ENCODE measurements at places on chromosomes 13 and 19.

- DNase-seq = no peak
Measured at GRCh38 chr13:100473087-100473486, 115.5 kb downstream of the GGACT start.

DNA sequence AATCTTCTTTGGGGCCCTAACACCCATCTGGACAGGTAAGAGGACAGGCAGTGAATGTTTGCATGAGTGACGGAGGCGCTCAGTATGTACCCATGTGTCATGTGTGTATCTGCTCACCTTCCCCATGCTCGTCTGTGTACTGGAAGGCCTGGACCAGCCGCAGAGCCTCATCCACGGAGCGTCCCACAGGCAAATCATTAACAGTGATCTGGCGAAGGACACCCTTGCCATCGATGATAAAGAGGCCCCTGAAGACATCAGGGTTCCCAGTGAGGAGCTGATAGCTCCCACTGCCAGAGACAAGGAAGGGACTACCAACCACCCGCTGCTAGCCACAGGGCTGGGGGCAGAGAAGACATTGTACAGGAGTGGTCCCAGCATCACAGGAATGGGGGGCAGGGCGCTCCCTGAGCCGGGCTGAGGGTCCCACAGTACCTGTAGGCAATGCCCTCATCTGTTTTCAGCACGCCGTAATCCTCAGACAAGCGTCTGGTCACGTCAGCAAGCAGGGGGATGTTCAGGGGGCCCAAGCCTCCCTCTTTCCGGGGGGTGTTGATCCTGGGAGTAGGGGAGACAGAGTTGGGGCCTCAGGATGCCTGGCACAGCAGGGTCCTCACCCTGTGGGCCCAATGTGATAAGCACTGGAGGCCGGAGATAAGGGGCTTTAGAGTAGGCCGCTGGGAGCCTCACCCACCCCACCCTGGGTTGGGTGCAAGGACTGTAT, 1.7 kb downstream of the PRDX2 start:
- DNase-seq = no peak

DNA sequence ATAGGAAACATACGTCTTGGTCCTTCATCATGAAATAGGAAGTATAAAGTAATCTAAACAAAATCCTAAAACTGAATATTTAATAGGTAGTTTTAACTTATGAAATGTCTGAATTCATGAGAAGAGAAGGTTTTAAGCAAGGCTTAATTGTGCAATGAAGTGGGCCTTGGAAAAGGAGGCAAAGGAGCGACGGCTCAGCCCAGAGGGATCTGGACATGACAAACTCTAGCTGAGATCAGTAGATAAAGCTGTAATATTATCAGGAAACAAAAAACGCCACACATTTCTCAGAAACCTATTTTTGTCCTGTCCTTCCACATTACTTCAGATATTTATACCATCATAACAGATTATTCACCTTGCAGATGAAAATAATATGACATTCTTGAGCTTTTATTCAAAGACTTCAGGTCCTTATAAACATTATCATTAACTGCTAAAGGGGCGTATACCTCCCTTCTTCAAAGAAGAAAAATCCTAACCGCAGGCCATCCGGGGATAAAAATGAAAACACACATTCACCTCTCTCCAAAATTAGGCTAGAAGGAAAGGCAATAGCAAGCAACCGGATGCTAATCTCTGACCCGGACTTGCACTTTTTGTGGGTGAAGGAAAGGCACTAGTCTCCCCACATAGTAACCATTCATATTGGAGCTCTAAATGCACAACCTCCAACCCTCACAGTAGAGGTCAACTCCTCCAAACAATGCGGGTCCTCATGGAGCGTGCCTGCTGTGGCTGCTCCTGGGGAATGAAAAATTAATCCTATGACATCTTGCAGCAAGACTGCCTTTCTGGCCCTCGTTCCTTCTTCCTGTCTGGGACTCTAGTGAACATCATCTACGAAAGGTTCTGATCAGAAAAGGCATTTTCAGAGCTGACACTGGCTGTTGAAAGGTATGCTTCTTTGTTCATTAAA, 108.8 kb downstream of the TBC1D4 start:
- DNase-seq = no peak

DNA sequence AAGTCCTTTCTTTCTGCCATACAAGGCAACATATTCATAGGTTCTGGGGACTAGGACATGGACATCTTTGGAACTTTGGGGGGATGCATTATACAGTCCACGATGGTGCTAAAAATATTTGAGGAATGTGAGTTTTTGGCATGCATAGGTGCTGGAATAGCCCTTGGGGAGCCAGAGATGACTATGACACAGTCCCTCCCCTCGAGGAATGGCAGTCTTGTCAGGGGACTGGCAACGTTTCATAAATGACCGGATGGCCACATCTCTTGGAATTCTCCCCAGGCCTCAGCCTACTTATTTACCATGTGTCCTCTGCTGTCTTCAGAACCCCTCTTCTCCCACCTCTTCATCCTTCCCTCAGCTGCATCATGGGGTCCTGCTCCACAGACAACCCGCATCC, 13.6 kb downstream of the MEIOSIN start:
- DNase-seq = no peak

DNA sequence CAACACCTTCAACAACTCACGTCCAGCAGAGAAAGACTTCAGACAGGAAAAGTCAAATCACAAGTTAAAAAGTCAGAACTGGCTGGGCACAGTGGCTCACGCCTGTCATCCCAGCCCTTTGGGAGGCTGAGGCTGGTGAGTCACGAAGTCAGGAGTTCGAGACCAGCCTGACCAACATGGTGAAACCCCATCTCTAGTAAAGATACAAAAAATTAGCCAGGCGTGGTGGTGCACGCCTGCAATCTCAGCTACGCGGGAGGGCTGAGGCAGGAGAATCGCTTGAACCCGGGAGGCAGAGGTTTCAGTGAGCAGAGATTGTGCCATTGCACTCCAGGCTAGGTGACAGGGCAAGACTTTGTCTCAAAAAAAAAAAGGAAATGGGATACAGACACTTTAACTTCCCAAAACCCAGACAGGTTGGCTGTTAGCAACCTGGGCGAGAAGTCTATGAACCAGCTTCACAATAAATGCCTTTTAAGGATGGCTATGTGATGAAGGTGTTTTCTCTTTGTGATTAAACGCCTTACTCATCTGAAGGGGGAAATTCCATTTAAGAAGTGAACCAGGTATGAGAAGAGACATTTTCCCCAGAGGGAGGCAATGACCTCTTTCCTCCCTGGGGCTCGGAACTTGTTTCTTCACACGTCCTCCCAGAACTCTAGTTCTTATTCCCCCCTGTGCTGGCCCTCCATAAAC, 80.4 kb downstream of the INSR start:
- no peak for DNase-seq

DNA sequence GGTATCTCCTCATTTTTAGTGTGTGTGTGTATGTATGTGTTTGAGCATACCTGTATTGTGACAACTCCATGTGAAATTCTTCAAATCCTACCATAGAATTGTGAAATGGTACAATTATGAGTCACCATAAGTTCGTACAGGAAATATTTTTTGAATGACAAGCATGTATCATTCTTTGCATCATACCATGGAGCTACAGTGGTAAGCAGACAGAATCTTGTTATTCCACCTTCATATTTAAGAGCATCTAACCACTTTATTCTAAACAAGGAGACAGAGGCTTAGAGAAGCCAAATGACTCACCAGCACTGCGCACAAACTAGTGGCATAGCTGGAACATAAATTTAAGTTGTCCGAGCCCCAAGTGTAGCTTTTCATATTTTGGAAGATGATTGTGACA, 4.5 kb upstream of the EPSTI1 start:
- no peak for DNase-seq

- no peak for DNase-seq
Measured at GRCh38 chr13:110916301-110917142, 1.7 kb upstream of the ANKRD10 start.

DNA sequence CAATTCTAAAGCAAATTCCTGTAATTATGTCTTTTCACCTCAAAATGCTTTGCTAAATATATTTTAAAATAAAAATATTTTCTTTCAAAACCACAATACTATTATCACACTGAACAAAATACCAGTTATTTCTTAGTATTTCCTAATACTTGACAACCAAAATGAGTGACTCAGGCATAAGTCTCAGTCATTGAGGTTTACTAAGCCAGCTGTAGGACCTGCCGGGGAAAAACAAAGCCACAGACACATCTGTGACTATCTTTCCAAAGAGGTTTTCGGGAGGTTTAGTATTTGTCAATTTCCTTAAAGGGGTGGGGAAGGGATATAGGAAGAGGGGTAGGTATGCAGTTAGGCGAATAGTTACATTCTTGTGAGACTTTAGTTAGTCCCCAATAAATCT, 3.2 kb upstream of the ZNF235 start:
- DNase-seq = no peak

DNA sequence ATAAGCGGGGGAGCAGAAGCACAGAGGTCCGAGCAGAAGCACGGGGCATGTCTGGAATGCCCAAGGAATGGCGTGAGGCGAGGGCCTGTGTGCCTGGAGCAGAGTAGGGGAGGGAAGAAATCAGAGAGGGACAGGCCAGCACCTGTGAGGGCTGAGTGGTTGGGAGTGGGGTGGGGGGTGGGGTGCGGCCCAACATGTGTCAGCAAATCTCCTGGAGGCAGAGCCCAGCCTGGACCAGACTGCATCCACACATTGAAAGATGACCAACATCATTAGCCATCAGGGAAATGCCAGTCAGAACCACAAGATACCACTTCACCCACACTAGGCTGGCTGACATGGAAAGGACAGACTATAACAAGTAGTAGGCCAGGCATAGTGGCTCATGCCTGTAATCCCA, 11.2 kb downstream of the CLASRP start:
- DNase-seq = no peak

DNA sequence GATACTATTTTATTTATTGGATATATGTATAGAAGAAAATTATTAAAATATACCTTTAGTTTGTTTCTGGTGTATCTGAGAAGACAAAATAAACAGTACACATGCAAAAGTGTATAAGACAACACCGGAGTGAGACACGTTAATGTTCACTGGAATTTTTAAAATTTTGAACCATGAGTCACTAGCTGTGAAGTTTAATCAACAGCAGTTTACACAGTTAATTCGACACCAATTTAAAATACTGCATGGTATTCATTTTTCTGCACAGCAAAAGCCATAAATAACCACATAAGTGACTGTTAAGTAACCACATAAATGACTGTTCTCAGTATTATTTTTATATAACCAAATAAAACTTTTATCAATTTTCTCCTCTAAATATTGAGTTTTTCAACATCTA, 418.7 kb upstream of the NBEA start:
- DNase-seq = no peak

DNA sequence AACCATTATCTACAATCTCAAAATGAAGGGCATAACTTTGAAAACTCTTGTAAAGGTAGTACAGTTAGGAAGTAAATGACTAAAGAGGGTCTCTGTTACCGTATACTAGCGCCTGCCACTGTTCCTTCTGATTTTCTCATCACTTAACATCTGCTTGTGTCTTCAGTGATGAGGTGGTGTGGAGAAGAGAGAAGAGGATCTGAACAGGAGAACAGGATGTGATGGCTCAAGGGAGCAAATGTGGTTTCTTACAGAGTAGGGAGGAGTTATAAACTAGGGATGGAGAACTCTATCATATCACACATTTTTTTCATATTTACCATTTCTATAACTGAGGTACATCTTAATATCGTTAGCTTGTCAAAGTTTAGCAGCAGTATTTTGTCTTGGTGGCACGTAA, 1.1 kb downstream of the KCTD4 start:
- DNase-seq = no peak

DNA sequence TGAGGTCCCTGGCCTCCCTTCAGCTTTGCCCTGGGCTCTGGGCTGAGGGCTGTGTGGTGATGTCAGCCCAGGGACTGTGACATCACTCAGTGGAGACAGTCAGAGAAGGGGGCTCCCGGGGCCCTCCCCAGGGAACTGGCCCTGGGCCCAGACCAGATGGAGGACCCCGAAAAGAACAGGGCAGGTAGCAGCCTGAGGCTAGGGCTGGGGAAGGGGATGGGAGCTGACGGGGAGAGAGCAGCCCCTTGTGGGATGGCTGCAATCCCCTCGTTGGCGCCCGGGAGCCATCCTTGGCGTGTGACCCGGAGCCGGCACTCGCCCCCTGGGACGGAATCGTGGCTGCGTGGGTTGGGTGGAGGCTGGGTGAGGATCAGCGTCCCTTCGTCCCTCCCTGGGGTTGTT, 13.6 kb downstream of the CSNK1G2 start:
- DNase-seq = no peak

GRCh38 chr13:68439817-68440216, 1209.7 kb upstream of the PCDH9 start:
- DNase-seq = no peak

- no peak for DNase-seq
Measured at GRCh38 chr13:106484537-106485193, 50.8 kb downstream of the EFNB2 start.

GRCh38 chr13:98824376-98825160, 72.1 kb upstream of the SLC15A1 start:
- no peak for DNase-seq

DNA sequence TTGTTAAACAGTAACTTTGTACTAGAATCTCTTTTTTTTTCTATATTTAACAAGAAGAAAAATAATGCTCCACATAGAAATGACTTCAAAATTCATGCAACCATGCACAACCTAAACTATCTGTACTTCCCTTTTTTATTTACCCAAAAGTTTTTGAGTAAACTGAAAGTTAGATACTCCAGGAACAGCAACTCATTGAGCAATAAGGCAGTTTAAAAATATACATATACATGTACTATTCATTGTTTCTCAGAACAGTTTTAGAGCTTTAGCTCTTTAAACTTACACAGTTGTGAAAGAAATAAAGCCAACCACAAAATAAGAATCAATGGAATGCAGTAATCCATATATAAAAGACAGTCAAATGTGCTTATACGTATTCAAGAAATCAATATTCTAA, 39.2 kb downstream of the MTMR6 start:
- no peak for DNase-seq

DNA sequence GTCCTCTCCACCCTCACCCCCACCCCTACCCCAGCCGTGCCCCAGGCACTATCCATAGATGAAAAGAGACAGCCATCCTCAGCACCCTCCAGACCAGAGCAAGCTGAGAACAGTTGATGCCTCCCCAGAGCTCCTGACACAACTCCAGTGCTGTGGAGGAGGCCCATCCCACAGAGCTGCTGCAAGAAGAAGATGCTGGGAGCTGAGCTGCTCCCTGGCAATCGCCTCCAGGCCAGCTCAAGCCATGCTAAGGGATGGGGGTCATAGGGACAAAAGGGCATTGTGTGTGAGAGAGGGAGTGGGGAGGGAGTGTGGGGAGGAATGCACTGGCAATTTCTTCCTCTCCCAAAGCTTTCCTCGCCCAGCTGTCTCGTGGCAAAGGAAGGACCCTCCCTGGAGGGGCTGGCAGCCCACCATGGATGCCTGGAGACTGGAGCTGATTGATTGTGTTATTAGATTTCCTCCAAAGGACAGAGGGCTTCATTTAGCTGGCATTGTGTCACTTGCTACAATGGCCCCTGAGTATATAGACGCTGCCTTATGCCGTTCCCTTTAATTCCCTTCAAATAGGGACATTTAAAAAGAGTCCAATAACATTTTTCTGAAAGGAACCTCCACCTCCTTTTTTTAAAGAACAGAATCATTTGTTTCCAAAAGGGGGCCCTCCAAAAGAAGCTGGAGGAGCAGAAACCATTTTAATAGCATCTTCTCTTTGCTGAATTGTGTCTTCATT, 476.4 kb downstream of the FOXO1 start:
- no peak for DNase-seq

All from K562 (cell line).